ENCODE measurements at places on chromosomes 13 and 19. TPM values are rescaled to one million over a fixed set of nuclear protein-coding genes. Genes with fewer than 3 reads are reported as not detected.

DNA sequence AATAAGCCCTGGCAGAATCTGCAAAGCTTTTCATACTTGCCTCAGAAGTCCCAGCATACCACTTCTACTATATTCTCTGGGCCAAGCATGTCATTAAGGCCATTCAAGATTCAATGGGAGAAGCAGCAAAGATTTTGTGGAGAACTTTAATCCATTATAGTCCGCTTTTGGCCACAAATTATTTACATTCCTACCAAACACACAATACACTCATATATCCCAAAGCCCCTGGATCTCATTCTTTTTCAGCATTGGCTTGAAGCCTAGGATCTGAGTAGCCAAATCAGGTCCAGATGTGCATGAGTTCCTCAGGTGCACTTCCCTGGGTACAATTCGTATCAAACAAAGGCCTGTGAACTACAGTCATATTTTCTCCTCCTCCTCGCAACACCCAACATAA lies 203.4 kb downstream of the NDFIP2 start:
- DNase-seq, result no peak
- H3K4me3 ChIP-seq, result no peak overlapping the region
- H3K36me3 ChIP-seq, result no peaks in the 10 kb centered on the region
- no peaks in the 10 kb centered on the region for H3K27me3 ChIP-seq
- H3K27ac ChIP-seq, result no peak overlapping the region

DNA sequence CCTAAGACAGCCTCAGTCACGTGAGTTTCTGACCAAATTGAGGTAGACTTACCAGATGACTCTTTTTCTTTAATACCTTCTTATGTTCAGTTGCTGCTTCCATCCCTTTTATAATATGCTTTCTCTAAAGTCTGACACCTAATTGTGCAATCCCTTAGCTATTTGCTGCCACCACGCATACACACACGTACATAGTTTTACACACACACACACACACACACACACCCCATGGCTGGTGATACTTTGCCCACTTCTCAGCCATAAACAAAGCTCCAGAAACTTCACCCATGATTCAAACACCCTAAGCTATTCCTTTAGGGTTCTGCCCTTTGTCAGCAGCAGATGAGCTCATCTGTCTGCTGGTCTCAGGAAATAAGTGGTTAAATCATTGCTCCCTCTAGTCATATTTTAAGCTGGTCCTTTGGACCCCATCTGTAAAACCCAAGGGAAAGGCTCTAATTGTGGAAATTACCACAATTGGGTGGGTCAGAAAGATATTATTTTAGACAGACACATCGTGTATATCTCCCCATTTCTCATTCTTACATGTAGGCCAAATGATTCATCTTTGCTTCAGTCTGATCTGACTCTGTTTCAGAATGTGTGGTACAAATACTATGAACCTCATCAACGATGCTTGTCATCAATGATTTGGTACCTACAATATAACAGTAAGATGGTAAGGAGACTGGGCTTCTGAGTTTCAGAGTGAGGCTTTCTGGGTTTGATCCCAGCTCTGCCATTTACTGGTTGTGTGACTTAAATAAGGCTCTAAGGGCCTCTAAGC lies 69.2 kb downstream of the NALCN start:
- no peaks in the 10 kb centered on the region for H3K36me3 ChIP-seq
- no peak for DNase-seq
- no peak overlapping the region for H3K4me3 ChIP-seq

ZNF492 gene
- total RNA-seq, result 0.28 TPM

DNA sequence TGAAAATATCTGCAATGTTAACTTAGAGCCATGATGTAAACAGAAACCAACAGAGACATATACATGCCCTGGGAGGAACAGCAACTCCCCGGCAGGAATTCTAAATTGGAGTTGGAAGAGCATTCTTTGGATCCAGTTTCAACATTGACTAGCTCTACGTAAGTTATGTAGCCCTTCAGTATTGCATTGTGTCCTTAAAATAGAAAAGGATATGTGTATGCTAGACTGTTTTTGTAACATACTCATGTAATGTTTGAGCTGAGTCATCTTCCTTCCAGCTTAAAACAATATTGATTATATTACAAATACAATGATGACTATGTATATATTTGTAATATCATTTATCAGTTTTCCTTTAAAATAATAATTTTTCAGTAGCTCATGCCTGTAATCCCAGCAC lies 1422.2 kb upstream of the PCDH20 start:
- no peak overlapping the region for H3K27ac ChIP-seq
- no peak overlapping the region for H3K4me3 ChIP-seq
- H3K4me1 ChIP-seq, result no peaks in the 10 kb centered on the region
- H3K27me3 ChIP-seq, result no peaks in the 10 kb centered on the region
- no peak for DNase-seq
